CD4-positive, alpha-beta T cell treated with Interleukin-6 at 100 ng/mL for 8 hours (primary cell): ENCODE measurements at places on chromosomes 1 and 21.

DNA sequence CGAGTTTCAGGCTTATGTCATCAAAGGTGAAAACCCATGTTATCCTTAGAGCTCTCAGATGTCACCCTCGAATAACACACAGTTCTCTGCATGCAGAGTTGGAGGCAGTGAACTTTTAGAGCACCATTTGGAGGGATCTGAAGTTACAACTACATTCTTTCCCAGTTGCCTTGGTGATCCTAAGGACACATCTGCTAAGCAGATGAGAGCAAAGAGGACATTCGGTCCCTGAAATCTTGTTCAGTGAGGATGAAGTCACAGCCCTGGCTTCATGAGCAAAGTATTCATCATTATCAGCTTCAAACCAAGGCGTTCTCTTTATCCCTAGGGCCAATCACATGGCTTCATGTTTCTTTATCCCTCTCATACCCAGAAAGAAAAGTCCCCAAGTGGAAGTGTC is 23.1 kb upstream of the MCOLN2 start:
- no peak for DNase-seq

GRCh38 chr1:165031001-165031400 is 325.5 kb downstream of the LMX1A start:
- no peak for DNase-seq

- DNase-seq = no peak
These were observed 57.1 kb downstream of the RNF187 start for GRCh38 chr1:228544021-228544850.

DNA sequence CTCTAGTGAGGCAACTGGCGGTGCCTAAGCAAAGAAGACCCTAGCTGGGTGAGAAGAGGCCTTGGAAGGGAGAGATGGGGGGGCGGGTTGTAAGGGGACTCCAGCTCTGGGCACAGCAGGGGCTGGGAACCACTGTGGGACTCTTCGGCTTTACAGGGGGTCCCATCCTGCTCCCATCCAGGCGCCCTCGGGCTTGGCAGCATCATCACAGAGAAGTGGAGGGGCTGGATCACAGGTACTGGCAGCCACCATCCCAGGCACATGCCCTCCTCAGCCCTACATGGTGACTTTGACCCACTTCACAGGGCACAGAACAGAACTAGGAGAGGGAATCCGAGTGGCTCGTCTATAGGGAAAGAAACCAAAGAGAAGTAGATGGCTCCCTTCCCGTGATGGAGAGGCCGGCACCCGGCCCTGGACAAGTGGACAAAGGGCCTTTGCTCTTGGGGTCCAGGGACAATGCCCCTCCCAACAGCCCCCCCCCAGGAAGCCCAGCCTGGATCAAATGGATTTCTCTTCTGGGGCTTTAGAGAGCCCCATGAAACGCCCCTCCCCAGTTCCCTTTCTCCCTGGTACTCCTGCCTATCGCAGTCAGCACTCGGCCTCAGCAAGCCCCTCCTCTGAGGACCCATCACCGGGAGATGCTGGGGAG is 54.0 kb upstream of the ECE1 start:
- no peak for DNase-seq

DNA sequence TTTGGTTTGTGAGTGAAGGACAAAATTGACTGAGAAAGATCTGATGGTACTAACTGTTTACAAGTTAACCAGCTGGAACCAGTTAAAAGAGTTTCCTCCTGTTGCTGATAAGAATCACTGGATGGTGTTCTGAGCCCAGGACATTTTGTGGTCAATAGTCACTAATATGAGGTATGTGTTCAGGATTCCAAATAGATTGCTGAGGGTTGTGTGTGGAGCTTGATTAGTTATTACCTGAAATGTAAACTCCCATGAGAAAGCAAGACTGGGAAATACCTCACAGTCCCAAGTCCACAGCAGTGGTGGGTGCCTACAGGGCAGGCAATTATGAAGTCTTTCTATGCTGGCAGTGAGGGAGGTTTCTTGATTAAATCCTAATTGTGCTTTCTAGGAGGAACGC is 164.6 kb downstream of the DNM3 start:
- DNase-seq = no peak

DNA sequence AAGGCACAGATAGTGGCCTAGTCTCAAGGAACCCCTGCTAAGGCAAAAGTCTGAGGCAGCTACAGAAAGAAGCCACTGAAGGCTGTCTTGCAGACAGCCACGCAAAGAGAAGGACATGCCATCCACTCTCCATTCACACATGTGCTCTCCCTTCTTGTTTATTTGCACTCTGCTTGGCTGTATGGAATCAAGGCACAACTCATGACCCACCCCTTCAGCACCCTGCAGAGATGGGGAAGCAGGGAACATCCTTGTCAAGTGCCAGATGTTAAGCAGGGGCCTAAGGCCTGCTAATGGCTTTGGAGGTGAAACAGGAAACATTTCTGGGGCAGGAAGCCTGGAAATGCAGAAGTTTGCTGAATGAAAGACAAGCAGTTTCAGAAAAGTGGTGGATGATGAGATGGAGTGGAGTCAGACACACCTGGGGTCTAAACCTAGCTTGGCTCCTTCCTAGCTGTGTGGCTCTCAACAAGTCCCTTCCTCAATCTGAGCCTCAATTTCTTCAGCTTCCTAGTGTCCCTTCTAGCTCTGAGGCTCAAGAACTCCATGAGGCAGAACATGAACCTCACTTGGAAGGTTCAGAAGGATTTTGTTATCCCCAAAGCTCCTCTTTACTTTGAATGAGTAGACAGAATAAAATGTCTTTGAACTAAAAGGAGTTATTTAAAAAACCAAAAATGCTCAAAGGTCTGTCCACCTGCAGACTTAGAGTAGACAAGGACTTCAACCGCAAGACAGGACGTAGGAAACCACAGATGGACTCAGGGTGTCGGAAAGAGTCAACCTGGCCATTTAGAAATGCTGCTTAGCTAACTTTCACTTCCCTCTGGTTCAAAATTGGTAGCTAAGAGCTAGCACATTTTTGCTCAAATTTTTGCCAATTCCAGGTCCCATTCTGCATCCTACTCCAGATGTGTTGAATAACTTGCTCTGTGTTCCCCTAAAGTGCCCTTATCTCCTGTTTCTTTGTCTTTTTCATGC is 283.1 kb downstream of the PLPP3 start:
- no peak for DNase-seq

GRCh38 chr1:166083887-166084286 is 82.9 kb downstream of the FAM78B start:
- no peak for DNase-seq

DNA sequence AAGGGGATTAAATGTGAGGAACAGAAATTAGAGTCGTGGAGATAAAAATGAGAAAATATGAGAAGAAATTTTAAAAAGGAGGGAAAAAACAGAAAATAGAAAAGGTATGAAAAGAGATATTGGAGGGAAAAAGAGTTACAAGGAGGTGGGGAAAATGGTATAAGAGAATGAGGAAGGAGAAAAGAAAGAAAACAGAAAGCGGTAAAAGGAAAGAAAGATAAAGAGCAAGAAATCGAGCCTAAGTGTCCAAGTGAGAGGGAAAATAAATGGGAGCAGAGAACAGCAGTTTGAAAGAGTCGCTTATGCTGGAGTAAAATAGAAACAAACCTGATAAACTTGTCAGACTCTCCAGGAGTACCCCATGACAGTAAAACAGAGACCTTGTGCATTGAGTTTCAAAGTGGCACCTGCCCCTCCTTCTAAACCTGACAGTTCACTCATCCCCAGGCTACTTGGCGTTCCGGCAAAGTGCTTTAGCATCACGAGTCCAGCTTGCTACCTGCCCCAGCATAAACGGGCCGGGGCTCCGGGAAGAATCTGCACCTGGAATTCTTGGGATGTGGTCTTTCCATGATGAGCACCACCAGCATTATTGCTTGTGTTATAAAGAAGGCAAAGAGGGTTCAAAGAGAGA is 585 bp downstream of the NEGR1 start:
- no peak for DNase-seq

GRCh38 chr1:46489638-46490405 is at the start of gene DMBX1:
DMBX1 (plus strand) TSS chr1:46489836; CDS start chr1:46507011, 17,175 bp downstream.
- no peak for DNase-seq

- DNase-seq = no peak
These were observed 63.7 kb downstream of the NAV1 start for GRCh38 chr1:201602413-201603265.

GRCh38 chr1:190849346-190849745 is 371.7 kb upstream of the BRINP3 start:
- DNase-seq = no peak

DNA sequence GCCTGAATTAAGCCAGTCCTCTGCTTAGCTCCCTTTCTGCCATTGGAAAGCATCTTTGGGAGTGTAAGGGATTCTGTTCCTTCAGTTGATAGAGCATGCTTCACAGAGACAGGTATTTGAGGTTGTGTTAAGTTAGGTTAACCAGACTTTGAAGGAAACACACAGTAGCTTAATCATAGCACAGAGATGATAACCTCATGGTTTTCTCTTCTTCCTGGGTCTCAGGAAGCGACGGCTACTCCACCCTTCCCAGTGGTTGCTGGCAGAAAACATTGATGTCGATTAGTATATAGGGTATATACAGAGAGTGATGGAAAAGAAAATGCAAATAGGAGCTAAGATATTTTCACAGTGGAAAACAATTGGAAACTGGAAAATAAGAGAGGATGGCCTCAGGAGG is 42.0 kb downstream of the S1PR1 start:
- DNase-seq = peak; percentile 60

- no peak for DNase-seq
These were observed 2.1 kb upstream of the RD3 start for GRCh38 chr1:211493876-211494653.

DNA sequence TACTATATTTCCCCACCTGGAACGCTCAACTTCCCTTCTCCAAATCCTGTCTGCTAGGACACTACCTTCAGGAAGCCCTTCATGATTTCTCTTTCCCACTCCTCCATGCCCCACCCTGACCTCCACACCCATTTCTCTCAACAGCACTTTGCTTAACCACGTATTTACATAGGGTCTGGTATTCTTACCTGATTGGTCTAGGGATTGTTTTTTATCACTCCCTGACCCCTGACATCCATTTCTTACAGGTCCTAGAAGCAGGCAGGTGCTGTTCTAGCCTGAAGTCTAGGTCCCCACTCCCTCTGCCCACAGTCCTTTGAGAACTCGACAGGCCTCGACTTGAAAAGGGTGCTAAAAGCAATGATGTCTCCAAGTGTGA is 47.5 kb downstream of the DMAP1 start:
- no peak for DNase-seq

- no peak for DNase-seq
These were observed 4.3 kb downstream of the OR2C3 start for GRCh38 chr1:247531937-247532336.

GRCh38 chr1:37143800-37144199 is 109.5 kb upstream of the GRIK3 start:
- DNase-seq = no peak

GRCh38 chr21:28776251-28776650 is 216.4 kb downstream of the LTN1 start:
- DNase-seq = no peak

- DNase-seq = no peak
These were observed 9.0 kb upstream of the RGS5 start for GRCh38 chr1:163211667-163212066.

DNA sequence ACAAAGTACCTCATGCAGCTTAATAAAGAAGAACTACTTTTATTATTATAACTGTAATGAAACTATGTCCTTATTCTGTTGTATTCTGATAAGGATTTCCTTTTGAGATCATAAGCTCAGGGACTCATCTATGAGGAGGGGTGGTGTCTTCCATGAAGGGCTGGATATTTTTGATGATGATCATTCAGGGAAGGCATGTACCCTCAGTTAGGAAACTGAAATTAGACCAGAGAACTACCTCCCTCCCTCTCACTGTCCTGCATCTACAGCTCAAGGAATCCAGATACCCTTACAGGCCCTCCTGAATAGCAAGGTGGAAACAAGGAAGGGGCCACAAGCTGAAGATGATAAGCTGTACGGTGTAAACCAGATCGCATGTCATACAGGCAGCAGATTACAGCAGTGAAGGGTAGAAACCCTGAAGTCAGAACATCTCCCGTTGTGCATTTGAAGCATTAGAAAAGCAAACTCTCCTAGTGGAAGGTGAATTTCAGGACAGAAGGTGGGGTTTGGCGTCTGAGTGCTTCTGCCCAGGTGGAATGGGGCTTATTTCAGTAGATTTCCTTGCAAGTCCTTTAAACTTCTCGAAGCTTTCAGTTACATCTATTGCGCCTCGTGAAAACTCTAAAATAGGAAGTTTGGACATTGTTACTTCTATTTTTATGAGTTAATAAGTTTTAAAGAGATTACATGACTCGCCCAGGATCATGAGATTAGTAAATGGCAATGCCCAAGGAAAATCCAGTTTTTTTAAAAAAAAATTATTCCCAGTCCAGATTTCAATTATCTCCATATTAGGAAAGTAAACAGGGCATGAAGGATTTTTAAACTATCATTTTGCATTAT is 101.1 kb upstream of the HNRNPU start:
- no peak for DNase-seq

- DNase-seq = no peak
These were observed 48.3 kb upstream of the POFUT2 start for GRCh38 chr21:45335761-45336534.

- DNase-seq = no peak
These were observed 111.8 kb upstream of the USP25 start for GRCh38 chr21:15617964-15618363.

DNA sequence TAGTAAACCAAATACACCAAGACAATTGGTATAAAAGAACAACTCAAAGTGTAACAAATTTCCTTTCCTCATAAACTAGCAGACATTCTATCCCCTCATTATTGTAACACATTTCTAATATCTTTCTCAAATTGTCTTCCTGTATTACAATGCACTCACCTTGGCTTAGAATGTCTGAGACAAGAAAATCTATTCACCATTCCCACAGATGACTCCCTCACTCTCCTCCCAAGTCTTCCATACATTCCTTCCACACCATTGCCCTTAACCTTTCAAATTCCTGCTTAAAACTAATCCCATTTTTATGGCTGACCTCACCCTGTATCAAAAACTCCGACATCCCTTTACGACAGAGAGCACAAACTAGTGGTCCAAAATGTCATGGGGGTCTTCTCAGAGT is 56.0 kb downstream of the LTN1 start:
- DNase-seq = no peak

- no peak for DNase-seq
These were observed 11.2 kb downstream of the PTPRF start for GRCh38 chr1:43541721-43542401.

GRCh38 chr1:80509965-80510522 is 1290.7 kb upstream of the ADGRL2 start:
- DNase-seq = no peak

DNA sequence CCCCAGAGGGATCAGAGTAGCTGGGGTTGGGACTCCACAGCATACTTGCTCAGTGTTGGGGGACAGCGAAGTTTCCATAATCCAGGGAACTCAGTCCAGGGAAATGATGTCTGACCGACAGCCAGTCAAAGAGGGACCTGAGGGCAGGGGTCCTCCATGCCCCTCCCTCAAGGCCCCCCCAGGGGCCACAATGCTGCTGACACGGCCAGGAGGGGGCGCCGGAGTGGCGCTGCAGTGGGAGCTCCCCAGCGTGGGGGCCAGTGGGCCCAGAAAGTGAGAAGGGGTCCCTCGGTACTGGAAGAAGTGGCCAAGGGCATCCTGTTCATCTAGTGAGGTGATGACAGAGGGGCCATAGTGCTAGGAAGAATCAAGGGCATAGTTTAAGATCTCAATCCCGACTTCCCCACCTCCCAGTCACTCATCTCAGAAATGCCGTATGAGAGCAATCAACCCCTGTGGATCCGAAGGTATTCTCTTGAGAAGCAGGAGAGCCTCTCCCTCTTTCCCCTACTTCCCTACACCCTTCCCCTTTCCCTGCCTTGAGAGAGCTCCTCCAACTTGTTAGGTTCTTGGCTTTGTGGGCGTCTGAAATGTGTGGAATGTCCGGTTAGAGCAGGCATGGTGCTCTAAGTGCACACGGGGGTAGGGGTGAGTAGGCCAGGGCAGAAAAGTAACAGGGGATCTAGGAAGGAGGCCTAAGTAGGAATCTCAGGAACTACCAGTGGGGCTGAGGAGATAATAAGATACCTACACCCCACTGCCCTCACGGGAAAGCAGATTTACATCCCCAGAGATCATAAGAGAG is 4.1 kb downstream of the NUDT17 start:
- no peak for DNase-seq
